ENCODE measurements at places on chromosomes 7 and 10.

DNA sequence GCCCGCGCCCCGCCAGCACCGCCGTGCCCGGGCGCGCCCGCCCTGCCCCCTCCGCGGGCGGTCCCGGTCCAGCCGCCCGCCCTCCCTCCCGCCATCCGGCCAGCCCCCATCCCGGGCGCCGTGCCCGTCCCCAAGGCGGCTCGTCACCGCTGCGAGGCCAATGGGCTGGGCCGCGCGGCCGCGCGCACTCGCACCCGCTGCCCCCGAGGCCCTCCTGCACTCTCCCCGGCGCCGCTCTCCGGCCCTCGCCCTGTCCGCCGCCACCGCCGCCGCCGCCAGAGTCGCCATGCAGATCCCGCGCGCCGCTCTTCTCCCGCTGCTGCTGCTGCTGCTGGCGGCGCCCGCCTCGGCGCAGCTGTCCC is at the start of gene HTRA1:
Gene HTRA1 (plus strand): TSS at position 187 of the 362 bp plus-strand sequence. CDS start 100 bp downstream, at position 287.
- DNase-seq = no peak

DNA sequence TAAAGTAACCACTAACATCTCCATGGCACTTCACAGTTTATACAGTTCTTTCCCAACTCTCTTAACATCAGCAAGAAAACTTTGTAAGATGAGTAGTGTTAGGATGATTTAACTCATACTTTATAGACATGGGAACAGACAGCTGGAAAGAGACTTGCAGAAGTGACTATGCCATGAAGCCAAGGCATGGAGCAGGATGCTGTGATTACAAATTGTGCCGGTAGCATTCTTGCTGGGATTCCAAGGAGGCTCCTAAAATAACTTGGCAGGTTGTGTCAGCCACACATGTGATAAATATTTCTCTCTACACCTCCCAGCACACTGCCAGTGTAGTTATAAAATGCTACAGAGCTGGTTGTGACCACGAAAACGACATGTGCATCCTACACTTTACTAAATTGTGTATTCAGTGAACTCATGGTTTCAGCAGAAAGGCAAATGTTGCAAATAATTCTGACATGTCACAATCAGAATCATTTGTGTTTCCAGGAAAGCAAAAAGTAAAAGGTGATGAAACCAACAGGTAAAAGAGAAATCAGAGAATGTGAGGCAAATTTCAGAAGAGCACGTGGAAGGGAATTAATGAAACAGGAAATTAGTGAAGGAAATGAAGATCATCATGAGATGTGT is 5.6 kb upstream of the CYP3A4 start:
- DNase-seq = no peak

DNA sequence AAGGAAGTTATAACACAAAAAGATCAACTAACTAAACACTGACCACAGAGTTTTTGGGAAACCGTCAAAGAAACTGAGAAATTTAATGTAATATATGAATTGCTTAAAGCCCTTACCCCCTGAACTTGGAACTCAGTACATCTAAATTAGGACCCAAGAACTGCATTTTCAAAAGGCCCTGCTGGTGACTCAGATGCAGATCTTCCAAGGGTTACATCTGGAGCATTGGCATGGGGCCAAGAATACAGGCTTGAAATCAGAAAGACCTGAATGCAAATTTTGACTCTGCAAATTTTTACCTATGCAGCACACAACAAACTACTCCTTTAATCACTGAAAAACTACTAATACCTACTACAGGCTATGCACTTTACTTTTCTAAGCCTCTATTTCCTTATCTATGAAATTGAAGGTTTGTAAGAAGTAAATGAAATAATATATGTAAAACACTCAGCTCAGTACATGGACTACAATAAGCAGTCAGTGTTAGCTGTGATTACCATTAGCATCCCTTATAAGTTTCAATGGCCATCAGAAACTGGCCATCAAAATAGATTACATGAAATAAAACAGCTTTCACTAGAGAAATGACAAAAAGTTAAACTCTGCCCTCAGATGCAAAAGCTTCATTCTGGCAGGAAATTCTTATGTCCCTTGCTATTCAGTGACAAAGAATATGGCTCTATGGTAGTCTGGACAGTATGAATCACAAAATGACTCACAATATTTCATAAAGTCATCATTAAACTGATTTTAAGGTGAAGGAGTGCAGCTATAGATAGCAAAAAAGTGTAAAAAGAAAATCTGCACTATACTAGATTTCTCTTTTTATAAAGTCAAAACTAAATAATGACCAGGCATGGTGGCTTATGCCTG is 43.6 kb downstream of the NSUN6 start:
- peak; percentile 57 for DNase-seq

GRCh38 chr10:49231086-49231820 is 43.1 kb upstream of the TMEM273 start:
- DNase-seq = no peak

DNA sequence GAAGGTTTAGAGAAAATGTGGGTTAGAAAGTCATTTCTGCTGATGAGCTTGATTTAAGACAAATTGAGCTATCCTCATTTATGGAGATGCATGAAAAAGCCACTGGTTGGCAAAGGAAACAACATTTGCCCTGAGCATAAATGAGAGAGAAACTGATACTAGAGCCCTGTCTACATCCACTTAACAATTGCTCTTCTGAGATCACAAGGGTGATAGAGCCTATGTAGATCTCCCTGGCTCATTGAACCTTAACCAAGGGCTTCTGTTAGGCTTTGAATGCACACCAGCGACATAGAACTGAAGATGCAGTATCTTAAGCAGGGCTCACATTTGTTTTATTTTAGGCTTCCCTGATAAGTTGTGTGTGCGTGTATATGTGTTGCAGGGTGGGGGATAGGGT is 35.0 kb downstream of the GPR141 start:
- no peak for DNase-seq

- no peak for DNase-seq
Measured at GRCh38 chr7:128365432-128365831, 3.9 kb upstream of the PRRT4 start.

DNA sequence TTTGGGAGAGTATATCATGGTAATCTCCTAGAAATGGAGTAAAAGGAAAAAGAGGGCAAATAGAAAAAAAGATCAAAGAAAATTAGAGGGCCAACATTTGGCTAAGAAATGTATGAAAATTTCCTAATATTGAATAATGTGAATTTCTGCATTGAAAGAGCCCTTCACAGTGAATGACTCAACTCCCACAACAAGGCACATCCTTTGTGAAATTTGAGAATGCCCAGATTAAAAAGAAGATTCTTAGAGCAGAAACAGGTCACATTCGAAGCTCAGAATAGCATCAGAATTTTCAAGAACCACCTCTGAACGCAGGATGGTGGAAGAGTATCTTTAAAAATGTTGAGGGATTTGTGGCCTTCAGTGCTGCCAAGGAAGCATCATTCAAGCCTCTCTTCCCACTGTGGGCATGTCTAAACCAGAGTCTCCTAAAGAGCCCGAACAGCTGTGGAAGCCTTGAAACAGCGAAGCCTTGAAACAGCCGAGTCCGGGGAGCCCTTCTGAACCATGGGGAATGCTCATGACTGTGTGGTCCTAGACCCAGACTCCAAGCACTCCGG is 43.6 kb downstream of the GUSB start:
- no peak for DNase-seq

DNA sequence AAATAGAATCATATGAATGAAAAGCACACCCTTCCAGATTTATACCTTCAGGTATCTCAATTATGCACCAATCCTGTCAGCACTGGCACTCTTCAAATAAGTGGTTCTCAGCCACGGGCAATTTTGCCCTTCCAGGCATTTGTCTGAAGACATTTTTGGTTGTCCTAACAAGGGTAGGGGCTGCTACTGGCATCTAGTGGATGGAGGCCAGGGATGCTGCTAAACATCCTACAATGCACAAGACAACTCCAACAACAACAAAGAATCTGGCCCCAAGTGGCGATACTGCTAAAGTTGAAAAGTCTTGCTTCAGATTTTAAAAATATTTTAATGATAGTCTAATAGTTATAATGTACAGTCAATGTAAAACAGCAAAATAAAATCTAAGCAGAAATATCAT is 16.1 kb downstream of the CCDC186 start:
- no peak for DNase-seq
